Endodermal cell (in vitro differentiated cells): ENCODE measurements at places on chromosomes 6 and 20. TPM values are rescaled to one million over a fixed set of nuclear protein-coding genes. Genes with fewer than 3 reads are reported as not detected.

Gene MAP3K5
- 3.0 and 3.4 TPM in 2 replicates for total RNA-seq

DNA sequence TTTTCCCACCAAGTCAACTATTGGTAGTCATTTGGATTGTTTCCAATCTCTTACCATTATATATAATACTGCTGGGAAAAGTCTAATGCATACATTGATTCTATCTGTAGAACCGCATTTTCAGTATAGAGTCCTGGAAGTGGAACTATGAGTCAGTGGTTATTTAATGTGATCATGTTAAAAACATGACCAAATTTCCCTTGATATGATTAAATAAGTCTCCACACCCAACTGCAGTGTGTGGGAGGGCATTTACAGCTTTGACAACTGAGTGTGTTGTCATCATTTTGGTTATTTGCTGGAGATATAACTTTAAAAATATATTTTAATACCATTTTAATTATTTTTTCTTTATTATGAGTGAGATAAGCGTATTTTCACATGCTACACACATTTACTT is 1027.6 kb downstream of the EYS start:
- DNase-seq = no peak

- no peak for DNase-seq
These were observed 180.4 kb downstream of the AIG1 start for GRCh38 chr6:143241111-143241510.

Gene PRND
- total RNA-seq = 0.21 to 1.8 TPM (median 0.24 TPM) in 3 replicates

Gene SSTR4
- total RNA-seq = 0.27 TPM in 1 of 2 replicates, not detected in the other

Gene MYB
- 1.5 to 5.4 TPM (median 5.2 TPM) in 3 replicates for total RNA-seq

Gene C6orf52
- total RNA-seq = 1.7 to 4.1 TPM (median 2.1 TPM) in 3 replicates

GRCh38 chr6:163585932-163586437 is 171.5 kb downstream of the QKI start:
- DNase-seq = no peak

- no peak for DNase-seq
These were observed 50.4 kb downstream of the MTHFD1L start for GRCh38 chr6:150915880-150916265.

DNA sequence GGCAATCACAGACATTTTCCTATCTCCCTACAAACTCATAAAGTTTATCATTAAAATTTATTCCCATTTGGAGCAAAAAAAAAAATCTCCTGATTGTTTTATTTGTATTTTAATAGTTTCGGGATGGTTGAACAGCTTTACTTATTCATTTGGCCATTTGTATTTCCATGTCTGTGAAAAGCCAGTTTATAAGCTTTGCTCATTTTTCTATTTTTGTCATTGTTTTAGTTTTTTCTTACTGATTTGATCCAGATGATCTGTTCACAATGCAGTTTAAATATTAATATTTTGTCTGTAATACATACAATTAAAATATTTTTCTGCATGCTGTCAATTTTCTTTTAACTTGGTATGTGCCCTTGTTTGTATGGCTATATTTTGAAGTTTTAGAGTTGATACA is 65.2 kb upstream of the CCN2 start:
- DNase-seq = no peak

Gene GSTA2
- 1.1 to 5.4 TPM (median 5.0 TPM) in 3 replicates for total RNA-seq

Gene ENPP1
- total RNA-seq = 6.5 to 11.6 TPM (median 10.9 TPM) in 3 replicates

Gene DOP1A
- 28.1 to 36.0 TPM (median 32.4 TPM) in 3 replicates for total RNA-seq

Gene JAG1
- total RNA-seq = 2.1 to 7.8 TPM (median 6.8 TPM) in 3 replicates

Gene PRSS16
- total RNA-seq = 14.1 to 17.3 TPM (median 17.2 TPM) in 3 replicates

- no peak for DNase-seq
These were observed 157.0 kb downstream of the GJA1 start for GRCh38 chr6:121592261-121592935.

Gene SLC26A8
- not detected in 2 replicates for total RNA-seq
